Neuronal stem cell (in vitro differentiated cells): ENCODE measurements at places on chromosomes 7 and 10.

- no peak for DNase-seq
Observed at GRCh38 chr10:88239212-88239611, 343.9 kb downstream of the RNLS start.

DNA sequence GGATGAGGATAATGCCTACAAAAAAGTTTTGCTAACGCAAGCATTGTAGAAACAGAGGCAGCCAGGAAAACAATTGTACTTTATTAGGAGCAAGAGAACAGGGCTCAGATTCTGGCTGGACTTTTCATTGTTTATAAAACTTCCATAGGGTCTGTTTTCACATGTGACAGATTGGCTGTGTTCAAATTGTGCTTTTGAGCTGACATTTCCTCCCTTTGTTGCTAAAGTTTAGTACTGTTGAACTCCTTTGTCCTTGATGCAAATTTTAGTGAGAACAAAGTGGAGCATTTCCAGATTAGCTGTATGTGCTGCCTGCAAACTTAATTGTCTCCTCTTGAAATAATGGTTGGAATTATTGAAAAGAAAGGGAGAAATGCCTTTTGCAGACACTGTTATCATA, 221.0 kb upstream of the FZD1 start:
- DNase-seq, result no peak

DNA sequence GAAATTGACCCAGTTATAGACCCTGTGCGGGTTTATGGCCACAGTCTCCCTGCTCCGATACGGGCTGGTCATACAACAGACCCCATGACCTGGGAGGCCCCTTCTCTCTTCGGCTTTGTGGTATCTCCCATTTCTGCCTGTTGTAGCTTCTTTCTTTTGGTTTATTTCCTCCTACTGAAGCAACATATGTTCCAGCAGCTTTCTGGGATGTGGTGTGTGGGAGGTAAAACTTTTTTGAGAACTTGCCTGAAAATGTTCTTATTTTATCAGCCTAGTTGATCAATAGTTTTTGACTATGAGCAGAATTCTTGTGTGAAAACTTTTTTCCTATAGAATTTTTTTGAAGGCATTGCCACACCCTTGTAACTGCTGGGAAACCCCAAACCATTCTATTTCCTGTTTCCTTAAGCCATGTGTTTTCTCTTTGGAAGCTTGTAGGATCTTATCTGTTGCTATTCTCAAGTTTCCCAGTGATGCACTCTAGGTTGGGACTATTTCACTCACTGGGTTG, 80.0 kb downstream of the DAGLB start:
- no peak for DNase-seq

DNA sequence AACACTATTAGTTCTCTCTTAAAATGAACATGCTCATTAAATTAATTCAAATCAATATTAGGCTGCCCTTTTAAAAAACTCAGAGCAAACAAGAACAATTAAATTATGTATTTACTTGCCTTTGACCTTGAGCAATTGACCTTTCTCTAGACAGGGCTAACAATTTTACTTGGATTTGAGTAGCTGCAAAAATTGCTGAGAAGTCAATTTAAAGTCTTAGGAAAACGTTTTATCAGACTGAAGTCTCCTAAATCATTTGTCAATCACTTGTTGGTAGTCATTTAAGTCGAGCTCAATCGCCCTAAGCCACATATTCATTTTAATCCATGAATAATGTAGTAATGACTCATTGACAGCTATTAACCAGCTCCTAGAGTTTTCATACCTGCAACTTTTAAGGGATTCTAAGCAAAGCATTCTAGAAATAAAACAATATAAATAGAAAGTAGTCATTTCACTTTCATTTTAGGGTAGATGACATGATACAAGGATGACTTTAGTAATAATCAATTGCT, 84.9 kb upstream of the SEC61G start:
- no peak for DNase-seq

DNA sequence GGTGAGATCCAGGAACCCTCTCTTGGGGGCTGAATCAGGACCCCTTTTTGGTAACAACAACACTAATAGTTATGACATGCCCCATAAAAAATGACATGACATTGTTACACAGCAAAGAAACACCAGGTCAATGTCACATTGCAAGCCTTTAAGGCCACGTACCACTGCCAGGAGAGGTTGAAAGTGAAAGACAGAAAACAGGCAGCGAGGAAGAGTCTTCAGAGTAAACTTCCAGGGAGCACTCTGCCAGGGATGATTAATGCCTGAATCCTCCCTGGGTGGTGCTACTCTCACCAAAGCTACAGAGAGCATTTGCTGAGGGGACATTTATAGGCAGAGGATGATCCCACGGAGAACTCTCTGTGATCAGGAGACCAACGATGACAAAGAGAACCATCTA, 551.6 kb downstream of the CALN1 start:
- DNase-seq, result no peak

DNA sequence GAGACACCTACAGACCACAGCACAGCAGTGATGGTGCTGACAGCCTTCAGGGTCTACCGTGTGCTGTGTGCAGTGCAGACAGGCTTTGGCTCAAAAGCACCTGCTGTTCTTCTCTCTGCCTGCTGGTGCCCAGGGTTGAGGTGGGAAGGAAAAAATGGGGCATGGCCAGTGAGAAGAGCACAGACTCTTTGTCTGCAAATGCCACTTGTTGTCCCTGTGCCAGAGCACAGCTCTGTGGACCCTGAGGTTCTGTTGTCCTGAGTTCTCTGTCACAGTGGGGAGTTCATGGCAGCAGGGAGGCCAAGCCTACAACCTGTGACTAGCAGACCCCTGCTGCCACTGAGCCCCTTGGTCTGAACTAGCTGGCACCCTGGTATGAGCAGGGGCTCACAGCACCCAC, 376.7 kb downstream of the GLRX3 start:
- no peak for DNase-seq

- no peak for DNase-seq
Observed at GRCh38 chr10:74078037-74078436, 72.6 kb downstream of the AP3M1 start.

DNA sequence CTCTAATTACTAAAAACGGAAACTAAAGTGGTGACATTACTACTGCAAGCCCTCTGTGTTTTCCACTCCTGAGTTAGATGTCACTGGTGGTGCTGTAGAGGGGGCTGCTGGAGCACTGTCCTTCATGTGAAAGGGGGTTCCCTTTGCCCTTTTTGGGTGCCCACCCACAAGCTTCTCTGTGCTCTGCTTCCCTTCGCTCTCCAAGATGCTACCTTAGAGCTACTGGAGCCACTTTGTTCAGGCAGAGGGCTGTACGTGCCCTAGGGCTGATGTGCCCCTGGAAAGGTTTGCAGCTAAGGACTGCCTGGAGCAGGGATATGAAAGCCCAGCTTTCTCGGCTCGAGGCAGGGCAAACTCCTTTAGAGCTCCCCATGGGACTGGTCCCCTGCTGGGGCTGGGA, 28.3 kb downstream of the EMX2 start:
- no peak for DNase-seq

DNA sequence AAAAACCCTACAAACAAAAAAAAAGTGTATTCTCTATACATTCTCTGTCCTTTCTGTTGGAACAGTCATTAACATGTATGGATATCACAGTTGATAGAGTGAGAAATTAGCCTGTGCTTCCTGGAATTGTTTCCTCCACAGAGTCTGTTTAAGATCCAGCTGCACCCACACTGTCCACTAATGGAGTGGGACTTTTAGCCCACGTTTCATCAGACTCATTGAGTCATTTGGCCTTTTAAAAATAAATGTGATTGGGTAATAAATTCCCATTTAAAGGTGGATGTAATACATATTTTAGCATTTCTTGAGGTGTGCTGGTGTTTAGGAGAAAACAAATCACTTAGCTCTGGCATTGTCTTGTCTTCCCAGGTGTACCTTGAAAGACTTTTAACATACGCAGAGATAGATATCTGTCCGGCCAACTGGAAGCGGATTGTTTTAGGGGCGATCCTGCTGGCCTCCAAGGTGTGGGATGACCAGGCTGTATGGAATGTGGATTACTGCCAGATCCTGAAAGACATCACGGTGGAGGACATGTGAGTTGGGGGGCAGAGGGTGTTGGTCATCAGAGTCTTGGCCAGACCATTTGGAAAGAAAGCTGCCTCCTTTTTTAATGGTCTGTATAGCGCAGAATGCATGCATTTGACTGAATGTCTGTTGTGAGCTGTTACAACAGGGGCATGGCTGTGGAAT, 52.3 kb upstream of the GJD4 start:
- DNase-seq, result no peak

- no peak for DNase-seq
Observed at GRCh38 chr7:154259396-154259795, 207.2 kb downstream of the DPP6 start.

- DNase-seq, result no peak
Observed at GRCh38 chr7:103343332-103343731, 1.2 kb downstream of the DNAJC2 start.

- no peak for DNase-seq
Observed at GRCh38 chr7:99030951-99031350, 113.0 kb downstream of the SMURF1 start.

- DNase-seq, result no peak
Observed at GRCh38 chr7:100371561-100372171, 1.6 kb upstream of the PILRA start.

DNA sequence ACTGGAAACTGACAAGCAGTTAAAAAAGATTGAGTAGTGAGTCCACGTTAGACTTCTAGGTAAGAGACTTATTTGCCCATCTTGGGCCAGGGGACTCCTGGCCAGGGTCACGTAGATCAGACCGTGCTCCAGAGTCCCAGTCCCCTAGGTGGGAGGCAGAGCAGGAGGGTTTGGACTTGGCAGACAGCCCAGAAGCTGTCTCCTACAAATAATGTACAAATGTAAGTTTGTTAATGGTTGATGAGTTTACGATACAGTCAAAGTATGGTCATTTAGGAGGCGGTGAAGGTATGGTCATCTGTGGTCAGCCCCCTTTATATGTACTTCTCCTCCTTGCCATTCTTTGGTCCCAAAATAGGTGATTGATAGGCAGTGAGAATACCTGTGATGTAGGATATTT, 28.2 kb downstream of the INPP5F start:
- no peak for DNase-seq

GRCh38 chr10:133237588-133238465, at the start of gene VENTX:
VENTX (plus strand) TSS chr10:133237855; CDS start chr10:133237915, 60 bp downstream.
- no peak for DNase-seq

GRCh38 chr10:117619707-117620405, 77.3 kb downstream of the EMX2 start:
- DNase-seq, result no peak

DNA sequence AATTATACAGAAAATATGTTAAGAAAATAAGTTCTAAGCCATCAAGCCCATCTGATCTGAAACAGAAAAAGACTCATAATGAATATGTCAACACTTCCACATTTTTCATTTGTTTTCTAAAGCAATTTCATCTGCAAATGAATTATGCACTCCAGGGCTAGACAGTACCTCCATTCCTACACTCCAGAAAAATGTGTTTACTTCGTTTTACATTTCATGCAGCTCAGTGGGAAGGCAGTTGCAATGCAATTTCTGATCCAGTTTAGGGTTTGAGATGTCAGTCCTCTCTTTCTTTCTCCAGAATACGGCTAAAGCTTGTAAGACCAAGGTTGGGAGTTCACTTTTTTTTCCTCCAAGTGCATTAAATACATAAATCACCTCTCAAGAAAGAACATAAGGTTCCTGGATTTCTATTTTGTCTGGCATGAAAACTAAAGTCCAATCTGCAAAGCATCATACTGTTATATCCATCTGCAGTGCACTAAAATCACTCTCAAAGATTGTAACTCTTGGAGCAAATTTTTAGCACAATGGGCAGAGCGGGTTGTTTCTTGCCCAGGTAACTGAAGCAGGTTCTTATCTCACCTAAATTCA, 348.8 kb upstream of the C7orf33 start:
- DNase-seq, result no peak

DNA sequence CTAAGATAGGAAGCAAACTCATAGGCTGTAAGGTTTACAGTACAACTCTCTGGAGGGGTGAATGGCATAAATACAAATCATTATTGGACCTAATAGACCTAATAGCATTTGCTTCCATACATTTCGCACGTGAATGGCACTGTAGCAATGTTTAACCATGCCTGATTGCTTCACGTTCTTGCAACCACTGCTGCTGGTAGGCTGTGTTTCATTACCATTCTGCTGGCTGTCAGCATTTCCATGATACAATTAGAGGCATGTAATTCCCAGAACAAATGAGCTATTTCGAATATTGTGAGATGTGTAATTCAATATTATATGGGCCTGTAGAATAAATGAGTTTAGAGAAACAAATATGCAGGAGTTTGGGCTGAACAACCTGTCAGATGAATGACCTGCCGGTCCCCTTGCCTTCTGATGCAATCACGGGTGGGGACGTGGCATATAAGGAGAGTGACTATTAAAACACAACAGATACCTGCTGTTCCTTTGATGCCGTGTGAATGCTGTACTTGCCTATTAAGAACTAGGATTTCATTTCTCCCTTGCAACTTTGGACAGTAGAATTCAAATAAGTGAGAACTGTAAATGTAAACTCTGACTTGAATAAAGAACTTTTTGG, 393.4 kb downstream of the ACTR3B start:
- no peak for DNase-seq

DNA sequence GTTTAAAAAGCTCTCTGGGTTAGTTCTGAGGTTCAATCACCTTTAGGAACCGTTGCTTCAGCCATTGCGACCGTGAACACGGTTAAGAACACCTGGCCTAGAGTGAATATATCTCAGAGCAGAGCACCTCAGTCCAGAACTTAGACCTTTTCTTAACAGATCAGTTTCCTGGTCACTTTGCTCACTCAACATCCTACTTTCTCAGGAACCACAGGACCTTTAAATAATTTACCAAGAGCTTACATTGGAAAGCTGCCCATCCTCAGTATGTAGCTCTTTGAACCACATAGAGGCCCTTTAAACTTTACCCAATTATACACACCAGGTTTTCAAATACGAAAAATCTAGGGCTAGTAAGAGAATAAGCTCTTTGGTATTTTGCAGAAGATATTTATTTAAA, 153.2 kb downstream of the NRBF2 start:
- DNase-seq, result no peak

DNA sequence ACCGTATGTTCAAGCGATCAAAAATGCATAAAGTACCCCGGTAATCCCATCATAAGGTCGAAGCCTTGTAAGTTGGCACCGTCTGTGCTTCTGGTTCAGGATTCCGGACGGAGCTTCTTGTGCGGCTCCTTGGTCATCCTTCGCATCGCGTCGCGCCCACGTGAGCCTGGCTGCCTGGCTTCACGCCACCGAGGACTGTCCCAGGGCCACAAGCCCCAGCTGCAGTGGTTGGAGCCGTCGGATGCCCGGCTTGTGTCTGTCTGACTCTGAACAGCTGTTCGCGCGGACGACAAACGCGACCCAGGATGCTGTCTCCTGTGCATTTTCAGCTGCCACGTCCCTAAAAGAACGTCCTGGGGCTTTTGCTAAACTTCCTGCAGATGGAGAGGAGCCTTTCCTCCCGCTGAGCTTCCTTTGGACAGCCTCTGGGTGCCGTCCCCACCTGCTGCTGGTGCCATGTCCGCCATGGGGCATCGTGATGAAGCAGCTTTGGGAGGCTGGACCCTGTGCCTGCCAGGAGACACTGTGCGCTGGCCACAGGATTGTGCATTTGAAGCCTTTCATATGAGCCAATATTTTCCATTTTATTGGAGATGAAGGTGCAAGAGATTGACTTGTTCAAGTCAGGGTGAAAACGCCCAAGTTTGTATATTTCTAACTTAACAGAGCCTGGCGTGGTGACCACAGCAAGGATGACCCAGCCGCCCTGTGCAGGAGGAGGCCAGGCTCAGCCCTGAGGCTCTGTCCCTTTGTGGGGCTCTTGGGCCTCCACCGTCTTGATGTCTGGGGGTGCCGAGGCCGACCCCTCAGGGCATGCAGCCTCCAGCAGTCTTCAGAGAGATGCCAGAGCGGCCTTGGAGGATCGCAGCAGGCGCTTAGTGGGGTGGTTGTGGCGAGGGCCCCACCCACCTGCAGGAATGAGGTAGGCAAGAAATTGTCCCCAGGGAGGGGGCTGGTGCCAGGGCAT, 6.7 kb upstream of the JAKMIP3 start:
- no peak for DNase-seq

GRCh38 chr7:131097662-131098376, 229.9 kb upstream of the MKLN1 start:
- DNase-seq, result no peak
